Stimulated activated CD4-positive, alpha-beta T cell treated with anti-CD3 and anti-CD28 coated beads, Interleukin-15, amount 100 ng/mL, for 1 hour (primary cell): ENCODE measurements at places on chromosomes 7 and 10.

DNA sequence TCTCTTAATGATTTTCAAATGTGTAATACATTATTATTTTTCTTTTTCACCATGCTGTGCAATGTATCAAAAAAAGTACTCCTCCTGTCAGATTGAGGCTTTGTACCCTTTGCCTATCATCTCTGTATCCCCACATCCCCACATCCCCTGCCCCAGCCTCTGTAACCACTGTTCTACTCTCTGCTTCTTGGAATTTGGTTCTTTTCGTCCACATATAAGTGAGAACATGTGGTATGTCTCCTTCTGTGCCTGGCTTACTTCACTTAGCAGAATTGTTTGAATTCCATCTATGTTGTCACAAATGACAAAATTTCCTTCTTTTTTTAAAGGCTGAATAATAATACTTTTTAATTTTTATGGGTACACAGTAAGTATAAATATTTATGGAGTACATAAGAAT lies 13.8 kb downstream of the TAF3 start:
- no peak for DNase-seq

DNA sequence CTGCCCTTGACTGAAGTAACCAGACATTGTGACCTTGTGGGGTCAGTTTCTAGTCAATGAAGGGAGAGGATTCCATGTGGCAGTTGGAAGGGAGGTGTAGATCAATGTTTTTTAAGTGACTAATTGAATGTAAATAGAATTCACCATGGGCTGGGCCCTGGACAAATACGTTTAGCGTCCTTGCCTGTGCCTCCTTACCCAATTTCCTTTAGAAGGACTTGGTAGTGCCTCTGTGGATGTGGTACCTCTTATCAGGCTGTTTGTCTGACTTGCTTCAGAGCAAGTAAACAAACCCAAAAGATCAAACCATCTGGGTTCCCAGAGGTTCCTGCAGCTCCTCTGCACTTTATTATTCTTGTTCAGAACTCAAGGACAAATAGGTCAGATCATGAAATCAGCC lies 4.3 kb upstream of the KAT6B start:
- DNase-seq, result no peak

- no peak for DNase-seq
These were observed 180.3 kb upstream of the GRB10 start for GRCh38 chr7:50962962-50963374.

GRCh38 chr7:156616269-156617202 lies 24.0 kb upstream of the RNF32 start:
- no peak for DNase-seq

DNA sequence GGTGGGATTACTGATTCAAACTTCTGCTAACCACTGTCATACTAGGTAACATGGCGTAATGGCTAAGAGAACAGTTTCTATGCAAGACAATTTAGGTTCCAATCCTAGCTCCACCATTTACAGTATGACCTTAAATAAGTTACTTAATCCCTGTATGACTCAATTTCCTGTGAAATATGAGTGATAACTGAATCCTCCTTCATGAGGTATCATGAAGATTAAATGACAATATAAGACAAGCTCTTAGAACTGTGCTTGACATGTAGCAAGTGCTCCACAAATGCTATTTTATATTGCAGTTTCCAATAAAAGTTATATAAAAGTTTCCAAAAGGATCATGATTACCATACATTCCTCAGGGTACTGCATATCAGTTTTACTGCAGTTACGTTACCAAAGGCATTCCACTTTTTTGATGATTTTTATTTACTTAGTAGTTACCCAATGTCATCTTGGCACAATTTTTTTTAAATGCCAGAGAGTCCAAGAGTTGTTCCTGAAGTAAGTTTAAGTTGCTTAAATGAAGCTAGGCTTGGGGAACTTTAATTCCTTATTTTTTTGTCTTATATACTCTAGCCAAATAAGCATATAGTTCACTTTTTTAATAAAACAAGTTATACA lies 7.1 kb downstream of the DOCK4 start:
- no peak for DNase-seq

GRCh38 chr10:2791774-2792443 lies 275.4 kb upstream of the PFKP start:
- no peak for DNase-seq

- no peak for DNase-seq
These were observed 7.2 kb downstream of the CDCA7L start for GRCh38 chr7:21938463-21938862.

DNA sequence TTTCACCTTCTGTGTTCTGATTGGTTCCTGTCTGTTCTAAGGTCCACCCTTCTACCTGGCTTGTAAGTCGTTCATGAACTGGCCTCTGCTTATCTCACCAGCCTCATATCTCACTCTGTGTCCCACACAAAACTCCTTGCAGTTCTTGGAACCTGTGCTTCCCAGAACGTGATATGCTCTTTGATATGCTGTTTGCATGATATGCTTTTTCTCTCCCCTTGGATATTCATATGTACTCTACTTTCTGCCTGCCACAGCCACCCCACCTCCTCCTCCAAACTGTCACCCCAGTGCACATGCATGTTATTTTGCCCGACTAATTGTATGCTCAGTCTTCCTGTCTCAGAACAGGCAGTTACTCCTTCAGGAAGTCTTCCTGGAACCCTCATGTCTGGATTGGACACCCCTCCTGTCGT lies 1.9 kb upstream of the ITPRIP start:
- DNase-seq, result no peak

- no peak for DNase-seq
These were observed 124.6 kb upstream of the ZNF479 start for GRCh38 chr7:57256637-57257375.

- no peak for DNase-seq
These were observed 137.5 kb upstream of the MGMT start for GRCh38 chr10:129329385-129330055.

DNA sequence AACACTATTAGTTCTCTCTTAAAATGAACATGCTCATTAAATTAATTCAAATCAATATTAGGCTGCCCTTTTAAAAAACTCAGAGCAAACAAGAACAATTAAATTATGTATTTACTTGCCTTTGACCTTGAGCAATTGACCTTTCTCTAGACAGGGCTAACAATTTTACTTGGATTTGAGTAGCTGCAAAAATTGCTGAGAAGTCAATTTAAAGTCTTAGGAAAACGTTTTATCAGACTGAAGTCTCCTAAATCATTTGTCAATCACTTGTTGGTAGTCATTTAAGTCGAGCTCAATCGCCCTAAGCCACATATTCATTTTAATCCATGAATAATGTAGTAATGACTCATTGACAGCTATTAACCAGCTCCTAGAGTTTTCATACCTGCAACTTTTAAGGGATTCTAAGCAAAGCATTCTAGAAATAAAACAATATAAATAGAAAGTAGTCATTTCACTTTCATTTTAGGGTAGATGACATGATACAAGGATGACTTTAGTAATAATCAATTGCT lies 84.9 kb upstream of the SEC61G start:
- DNase-seq, result no peak

- DNase-seq, result no peak
These were observed 5.7 kb upstream of the R3HCC1L start for GRCh38 chr10:98128802-98129201.

DNA sequence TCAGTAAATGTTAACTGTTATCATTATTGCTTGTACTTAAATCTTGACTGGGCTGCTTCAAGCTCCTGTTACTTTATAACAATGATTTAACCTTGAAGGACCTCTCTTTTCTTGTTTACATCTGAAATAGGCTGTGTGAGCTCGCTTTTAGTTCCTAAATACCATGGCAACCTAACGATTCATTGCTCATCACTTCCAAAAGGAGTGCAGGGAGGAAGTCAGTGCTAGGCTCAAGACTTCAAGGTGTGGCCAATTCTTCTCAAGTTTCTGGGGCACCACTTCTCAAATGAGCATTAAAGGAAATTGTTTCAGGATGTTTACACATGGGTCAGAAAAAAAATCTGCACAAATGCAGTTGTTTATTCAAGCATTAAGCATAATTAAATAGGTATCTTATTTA lies 284.2 kb downstream of the MTERF1 start:
- no peak for DNase-seq

- no peak for DNase-seq
These were observed 135.6 kb downstream of the TMEM178B start for GRCh38 chr7:141209454-141209853.

DNA sequence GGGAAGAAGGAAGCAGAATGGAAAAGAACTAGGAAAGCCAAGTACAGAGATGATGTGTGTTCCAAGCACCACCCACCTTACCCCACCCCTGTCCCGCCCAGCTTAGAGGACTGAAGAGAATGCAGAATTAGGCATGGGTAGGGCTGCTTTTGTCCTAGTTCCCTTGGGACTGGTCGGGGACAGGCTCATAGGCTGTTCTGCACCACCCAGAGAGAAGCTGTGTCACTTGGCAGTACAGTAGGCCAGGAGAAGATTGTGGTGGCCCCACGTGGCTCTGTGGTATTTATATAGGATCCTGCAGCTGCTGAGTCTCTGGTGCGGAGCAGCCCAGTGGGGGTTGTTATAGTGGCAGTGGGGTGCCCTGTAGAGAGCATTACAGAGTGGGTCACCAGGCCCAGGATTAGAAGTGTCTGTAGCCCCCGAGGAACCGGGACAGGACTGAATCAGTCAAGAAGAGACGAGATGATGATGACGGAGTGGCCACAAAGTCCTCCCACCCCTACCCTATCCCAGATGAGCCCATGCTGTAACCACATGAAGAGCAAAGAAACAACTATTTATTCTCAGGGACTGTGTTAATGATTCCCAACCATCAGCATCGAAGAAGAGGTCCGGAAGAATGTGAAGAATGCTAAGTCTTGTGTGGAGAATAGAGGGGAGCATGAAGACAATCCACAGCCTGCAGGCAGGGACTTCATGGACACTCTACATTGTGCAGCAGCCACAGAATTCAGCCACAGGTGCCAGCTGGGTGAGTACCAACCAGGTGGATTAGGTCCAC lies 88.9 kb downstream of the C1GALT1 start:
- no peak for DNase-seq

DNA sequence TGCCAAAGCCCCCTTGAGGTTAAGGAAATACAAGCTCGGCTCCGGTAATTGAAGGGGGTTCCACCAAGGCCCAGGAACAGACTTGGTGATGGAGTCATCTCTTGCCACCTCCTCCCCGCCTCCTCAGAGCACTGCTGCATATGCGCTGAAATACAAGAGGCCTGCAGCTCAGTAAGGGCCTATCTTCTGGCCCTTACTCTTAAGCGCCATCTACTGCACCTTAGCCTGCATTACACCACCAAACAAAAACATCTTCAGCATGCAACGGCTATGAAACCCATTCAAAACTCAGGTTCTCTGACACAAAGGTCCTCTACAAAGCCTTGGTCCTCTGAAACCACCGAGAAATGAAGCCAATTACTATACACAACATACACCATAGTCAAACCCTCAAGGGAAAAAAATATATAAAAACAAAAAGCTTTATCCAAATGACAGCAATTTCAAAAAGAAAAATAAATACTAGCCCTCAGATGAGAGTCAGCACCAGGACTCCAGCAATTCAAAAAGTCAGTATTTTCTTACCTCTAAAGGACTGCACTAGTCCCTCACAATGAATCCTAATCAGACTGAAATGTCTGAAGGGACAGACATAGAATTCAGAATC lies 176.8 kb upstream of the TBX20 start:
- no peak for DNase-seq

GRCh38 chr10:52410916-52411315 lies 96.8 kb downstream of the DKK1 start:
- DNase-seq, result no peak

DNA sequence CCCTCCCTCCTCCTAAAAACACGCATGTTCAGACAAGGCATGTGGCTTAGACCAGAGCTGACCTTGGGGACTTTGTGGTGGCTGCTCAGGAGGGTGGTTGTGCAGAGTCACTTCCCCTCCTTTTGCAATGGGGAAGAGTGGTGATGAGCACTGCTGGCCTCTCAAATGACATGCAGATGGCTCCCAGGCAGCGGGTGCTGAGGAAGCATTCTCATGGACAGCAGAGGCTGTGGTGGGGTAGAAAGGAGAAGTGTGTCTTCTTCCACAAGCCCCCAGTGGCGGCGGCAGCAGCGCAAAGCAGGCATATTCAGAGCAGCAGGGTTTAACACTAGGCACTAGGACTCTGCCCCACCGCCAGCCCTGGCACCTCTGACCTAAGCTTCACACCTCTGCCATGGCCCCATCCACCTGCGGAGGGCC lies 105.9 kb upstream of the ANLN start:
- no peak for DNase-seq

- DNase-seq, result no peak
These were observed 69.1 kb downstream of the MEST start for GRCh38 chr7:130560972-130561371.

GRCh38 chr7:2358968-2359527 lies 4.4 kb downstream of the EIF3B start:
- no peak for DNase-seq

DNA sequence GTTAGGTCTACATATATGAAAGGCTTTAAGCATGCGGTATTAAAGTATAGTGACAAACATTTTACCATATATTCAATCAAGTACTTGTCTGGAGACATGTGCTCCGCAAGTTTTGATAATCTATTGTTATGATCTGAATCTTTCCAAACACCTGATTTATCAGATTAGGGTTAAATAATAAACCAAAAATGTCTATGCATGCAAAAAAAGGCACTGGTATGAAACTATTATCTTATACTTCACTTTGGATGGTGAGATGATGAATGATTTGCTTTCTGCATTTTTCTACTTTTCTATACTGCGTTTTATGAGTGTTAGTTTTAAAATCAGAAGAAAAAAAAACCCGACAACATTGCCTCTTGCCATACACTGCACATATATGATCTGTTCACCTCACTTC lies 37.8 kb upstream of the FAM133B start:
- DNase-seq, result no peak

DNA sequence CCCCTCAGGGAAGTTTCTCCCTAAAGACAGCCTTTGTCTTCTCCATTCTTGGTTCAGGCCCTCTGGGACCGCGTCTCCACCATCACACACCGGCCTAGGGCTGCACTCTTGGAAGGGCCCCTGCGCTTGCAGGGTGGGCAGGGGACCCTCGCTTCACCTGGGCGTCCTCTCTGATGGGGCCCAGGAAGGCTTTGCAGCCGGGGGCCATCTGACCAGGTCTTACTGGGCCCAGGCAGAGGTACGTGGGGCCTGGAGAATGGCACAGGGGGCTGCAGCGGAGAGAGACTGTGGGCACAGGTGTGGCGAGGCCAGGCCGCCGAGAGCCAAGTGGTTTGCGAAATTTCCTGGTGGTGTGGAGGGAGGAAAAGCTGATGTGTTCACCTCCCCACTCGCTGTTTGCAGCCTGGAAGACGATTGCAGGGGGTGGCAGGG lies 44.4 kb downstream of the ALOX5 start:
- DNase-seq, result no peak

GRCh38 chr7:96238474-96238873 lies 83.4 kb downstream of the SLC25A13 start:
- DNase-seq, result no peak

GRCh38 chr10:576130-576465 lies 113.4 kb downstream of the DIP2C start:
- no peak for DNase-seq

- peak; percentile 79 for DNase-seq
These were observed at the start of gene NSUN5 for GRCh38 chr7:73308665-73309214. Gene NSUN5, minus strand, starts transcription at chr7:73308826. Its CDS starts 36 bp downstream, at chr7:73308790.
